GM23248 (cell line): ENCODE measurements at places on chromosomes 7 and 10. TPM values are rescaled to one million over a fixed set of nuclear protein-coding genes. Genes with fewer than 3 reads are reported as not detected.

DNA sequence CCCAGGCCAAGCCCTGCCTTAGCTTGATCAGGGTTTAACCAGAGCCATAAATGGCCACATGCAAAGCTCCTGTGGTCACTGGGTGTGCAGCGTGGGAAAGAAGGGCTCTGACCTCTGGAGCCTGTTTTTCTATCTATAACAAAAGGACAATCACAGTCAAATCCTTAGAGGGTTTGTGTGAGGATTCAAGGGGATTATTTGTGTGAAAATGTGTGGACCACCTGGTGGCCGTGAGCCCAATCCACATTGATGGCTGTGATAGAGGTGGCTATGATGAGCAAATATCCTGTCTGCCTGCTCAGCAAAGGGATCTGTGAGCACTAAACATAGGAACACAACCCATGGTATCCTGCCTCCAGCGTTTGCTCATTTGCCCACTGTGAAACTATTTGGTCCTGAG, 107.1 kb downstream of the C10orf90 start:
- H3K27ac ChIP-seq, result no peak overlapping the region
- DNase-seq, result no peak
- H3K4me3 ChIP-seq, result no peak overlapping the region
- no peaks in the 10 kb centered on the region for H3K27me3 ChIP-seq
- H3K4me1 ChIP-seq, result no peaks in the 10 kb centered on the region; the same call in 1 of the 2 replicates

- no peaks in the 10 kb centered on the region for H3K36me3 ChIP-seq
- peak overlapping the region; percentile 53; the same call in 1 of the 2 replicates for H3K27ac ChIP-seq
- H3K4me1 ChIP-seq, result peaks cover 17% of the 10 kb centered on the region
- no peak for DNase-seq
- no peak overlapping the region for H3K4me3 ChIP-seq
Observed at GRCh38 chr10:33422471-33423153, 88.1 kb upstream of the NRP1 start.

- no peaks in the 10 kb centered on the region for H3K36me3 ChIP-seq
- no peak overlapping the region for H3K27ac ChIP-seq
- DNase-seq, result no peak
- no peak overlapping the region for H3K4me3 ChIP-seq
- H3K4me1 ChIP-seq, result peaks cover 6% of the 10 kb centered on the region; the same call in 1 of the 2 replicates
Observed at GRCh38 chr7:130627775-130628174, 40.8 kb downstream of the COPG2 start.

The SMARCD3 gene
- 32.2 and 34.0 TPM in 2 replicates for total RNA-seq

DNA sequence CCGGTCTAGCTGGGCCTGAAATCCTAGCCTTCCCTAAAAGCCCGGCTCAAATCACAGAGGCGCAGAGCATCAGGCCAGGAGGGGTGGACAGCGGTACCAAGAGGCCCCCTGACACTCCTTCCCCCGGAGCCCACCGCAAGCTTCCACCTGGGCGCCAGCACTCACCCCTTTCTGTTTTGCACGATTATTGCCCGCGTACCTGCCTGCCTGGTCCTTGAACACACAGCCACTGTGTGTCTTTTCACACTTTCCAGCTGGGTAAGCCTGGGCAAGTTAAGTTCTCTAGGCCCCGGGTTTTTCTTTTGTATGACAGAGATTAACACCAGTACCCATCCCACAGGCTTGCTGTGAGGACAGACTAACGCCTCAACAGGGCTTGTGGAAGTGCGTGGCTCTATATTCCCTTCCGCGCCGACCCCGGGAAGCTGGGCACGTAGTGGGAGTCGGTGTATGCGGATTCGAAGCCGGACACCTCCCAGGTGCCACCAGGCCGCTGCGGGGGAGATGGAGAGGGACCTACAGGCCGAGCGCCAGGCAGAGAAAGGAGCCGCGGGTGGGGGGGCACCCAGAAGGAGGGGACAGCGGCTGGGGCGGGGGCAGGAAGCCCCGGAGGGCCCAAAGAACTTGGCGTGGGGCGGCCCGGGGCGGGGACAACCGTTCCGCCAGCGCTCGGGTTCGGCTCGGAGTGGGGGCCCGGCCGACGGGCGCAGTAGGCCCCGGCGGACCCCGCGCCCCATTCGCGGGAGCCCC, 792 bp downstream of the ZNF746 start:
- H3K27ac ChIP-seq, result peak overlapping the region; percentile 69
- no peaks in the 10 kb centered on the region for H3K27me3 ChIP-seq
- peaks cover 16% of the 10 kb centered on the region for H3K4me1 ChIP-seq

GRCh38 chr7:129169686-129170440, 18.6 kb upstream of the SMO start:
- no peak overlapping the region for H3K27ac ChIP-seq
- 0 out of 2 replicates have a peak, but pooled peaks cover 6% of the 10 kb centered on the region for H3K27me3 ChIP-seq
- no peaks in the 10 kb centered on the region for H3K36me3 ChIP-seq

GRCh38 chr7:20190560-20191390, 26.4 kb downstream of the MACC1 start:
- no peak overlapping the region for H3K27ac ChIP-seq
- H3K4me1 ChIP-seq, result no peaks in the 10 kb centered on the region
- no peaks in the 10 kb centered on the region for H3K27me3 ChIP-seq
- no peak overlapping the region for H3K4me3 ChIP-seq

DNA sequence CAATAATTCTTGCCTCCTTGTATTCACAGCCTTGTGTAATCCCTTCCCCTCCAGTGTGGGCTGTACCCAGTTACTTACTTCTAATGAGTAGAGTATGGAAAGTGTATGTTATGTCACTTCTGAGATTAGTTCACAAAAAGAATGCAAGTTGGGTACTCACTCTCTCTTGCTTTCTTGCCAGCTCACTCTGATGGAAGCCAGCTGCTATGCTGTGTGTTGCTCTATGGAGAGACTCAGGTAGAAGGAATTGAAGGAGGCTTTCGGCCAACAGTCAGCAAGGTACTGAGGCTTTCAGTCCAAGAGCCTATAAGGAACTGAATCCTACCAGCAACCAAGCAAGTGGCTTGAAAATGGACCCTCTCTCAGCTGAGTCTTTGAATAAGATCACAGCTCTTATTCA, 9.7 kb upstream of the BICC1 start:
- H3K36me3 ChIP-seq, result no peaks in the 10 kb centered on the region
- no peak overlapping the region for H3K27ac ChIP-seq
- peaks cover 12% of the 10 kb centered on the region; the same call in 1 of the 2 replicates for H3K4me1 ChIP-seq
- peak; percentile 24 for DNase-seq
- H3K4me3 ChIP-seq, result no peak overlapping the region

GRCh38 chr7:112135815-112136214, 70.4 kb downstream of the DOCK4 start:
- H3K27ac ChIP-seq, result no peak overlapping the region
- H3K4me1 ChIP-seq, result no peaks in the 10 kb centered on the region
- DNase-seq, result no peak
- no peak overlapping the region for H3K4me3 ChIP-seq
- H3K27me3 ChIP-seq, result no peaks in the 10 kb centered on the region

The ITIH5 gene
- not detected in 2 replicates for total RNA-seq

- no peak overlapping the region for H3K27ac ChIP-seq
- H3K4me3 ChIP-seq, result no peak overlapping the region
- H3K27me3 ChIP-seq, result no peaks in the 10 kb centered on the region
- no peak for DNase-seq
Observed at GRCh38 chr7:1103009-1103788, 15.3 kb downstream of the GPER1 start.

GRCh38 chr10:52677086-52677485, 95.5 kb downstream of the MBL2 start:
- peak; percentile 24 for DNase-seq
- no peak overlapping the region for H3K27ac ChIP-seq
- H3K4me1 ChIP-seq, result peaks cover 17% of the 10 kb centered on the region
- H3K36me3 ChIP-seq, result no peaks in the 10 kb centered on the region
- no peak overlapping the region; the same call in 1 of the 2 replicates for H3K4me3 ChIP-seq
- no peaks in the 10 kb centered on the region for H3K27me3 ChIP-seq

DNA sequence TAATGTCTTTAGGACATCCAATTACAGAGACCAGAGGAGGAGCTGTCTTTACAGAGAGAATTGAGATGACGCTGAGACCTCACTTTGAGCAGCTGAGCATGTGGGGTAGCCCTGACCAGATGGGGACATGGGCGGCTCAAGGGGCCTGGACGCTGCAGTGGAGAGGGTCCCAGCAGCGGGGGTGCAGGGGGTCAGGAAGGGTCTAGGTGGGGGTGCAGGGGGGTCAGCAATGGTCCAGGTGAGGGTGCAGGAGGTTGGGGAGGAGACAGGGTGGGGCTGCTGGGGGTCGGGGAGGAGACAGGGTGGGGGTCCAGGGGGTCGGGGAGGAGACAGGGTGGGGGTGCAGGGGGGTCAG, 43.2 kb upstream of the CFAP46 start:
- no peaks in the 10 kb centered on the region for H3K36me3 ChIP-seq
- H3K27ac ChIP-seq, result no peak overlapping the region
- DNase-seq, result no peak
- H3K4me1 ChIP-seq, result no peaks in the 10 kb centered on the region; the same call in 1 of the 2 replicates
- no peaks in the 10 kb centered on the region for H3K27me3 ChIP-seq

The CNPY1 gene
- total RNA-seq, result not detected in 2 replicates

The HTR5A gene
- not detected in 2 replicates for total RNA-seq

DNA sequence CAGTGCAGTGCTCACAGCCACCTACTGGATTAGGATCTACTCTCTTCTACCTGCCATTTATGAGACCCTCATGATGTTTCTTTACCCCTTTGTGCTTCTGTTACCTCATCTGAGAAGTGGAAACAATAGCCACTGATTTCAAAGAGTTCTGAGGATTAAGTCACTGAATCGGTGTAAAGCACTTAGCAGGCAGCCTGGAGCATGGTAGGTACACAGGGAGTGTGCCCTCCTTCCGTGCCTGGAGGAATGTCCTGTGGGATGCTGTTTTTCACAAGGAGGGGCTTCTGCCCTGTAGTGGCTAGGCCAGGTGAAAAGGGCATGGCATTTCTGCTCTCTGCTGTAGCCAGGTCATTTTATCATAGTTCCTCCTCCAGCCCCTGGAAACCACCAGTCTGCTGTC, 44.6 kb upstream of the C10orf120 start:
- no peak overlapping the region for H3K27ac ChIP-seq
- H3K4me3 ChIP-seq, result no peak overlapping the region
- no peak for DNase-seq
- no peaks in the 10 kb centered on the region for H3K4me1 ChIP-seq

The ARHGAP22 gene
- 44.4 and 46.0 TPM in 2 replicates for total RNA-seq

- H3K4me3 ChIP-seq, result no peak overlapping the region
- peaks cover 20% of the 10 kb centered on the region; the same call in 1 of the 2 replicates for H3K36me3 ChIP-seq
- H3K4me1 ChIP-seq, result no peaks in the 10 kb centered on the region
- no peak for DNase-seq
Observed at GRCh38 chr10:87723500-87723899, 63.8 kb downstream of the PAPSS2 start.

DNA sequence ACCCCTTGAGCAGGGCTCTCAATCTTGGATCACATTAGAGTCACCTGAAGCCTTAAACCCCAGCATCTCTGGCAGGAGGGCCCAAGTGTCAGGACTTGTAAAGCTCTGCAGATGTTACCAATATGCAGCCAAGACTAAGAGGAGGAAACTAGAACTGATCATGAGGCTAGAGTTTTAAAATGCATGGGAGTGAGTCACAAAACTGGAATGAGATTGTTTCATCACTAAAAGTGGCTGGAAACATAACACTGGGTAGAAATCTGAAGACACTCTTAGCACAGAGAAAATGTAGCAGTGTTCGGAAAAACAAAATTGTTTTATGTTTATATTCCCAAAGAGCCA, 63.3 kb upstream of the GHITM start:
- no peaks in the 10 kb centered on the region for H3K36me3 ChIP-seq
- H3K27ac ChIP-seq, result peak overlapping the region; percentile 34
- H3K27me3 ChIP-seq, result no peaks in the 10 kb centered on the region
- peak; percentile 82 for DNase-seq

DNA sequence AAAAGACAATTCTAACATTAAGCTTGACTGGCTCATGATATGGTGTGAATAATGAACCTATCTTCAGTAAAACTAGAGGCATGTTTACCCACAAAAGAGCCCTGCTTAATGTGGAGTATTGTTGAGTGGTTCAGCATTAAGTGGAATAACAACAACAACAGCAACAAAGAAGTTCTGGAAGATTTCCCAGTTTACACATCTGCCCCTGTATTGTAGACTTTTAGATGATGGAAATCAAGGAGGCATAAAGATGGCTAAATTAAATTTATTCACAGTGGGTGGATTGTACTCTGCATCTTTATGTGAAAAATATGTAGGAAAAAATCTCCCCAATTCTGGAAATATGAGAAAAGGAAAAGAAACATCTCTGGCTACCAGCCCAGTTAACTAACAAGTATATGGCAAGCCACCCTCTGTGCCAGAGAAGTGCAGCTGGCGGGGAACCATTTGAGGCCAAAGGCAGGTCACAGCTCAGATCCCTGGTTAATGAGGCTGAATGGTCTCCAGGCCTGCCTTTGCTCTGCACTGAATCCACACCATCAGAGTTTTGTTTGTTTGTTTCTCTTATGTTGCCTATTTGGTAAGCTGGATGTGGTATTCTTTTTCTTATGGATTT, 186.0 kb downstream of the SEMA3D start:
- H3K4me3 ChIP-seq, result no peak overlapping the region
- no peak for DNase-seq
- H3K36me3 ChIP-seq, result no peaks in the 10 kb centered on the region
- no peak overlapping the region for H3K27ac ChIP-seq
- H3K4me1 ChIP-seq, result peaks cover 11% of the 10 kb centered on the region; the same call in 1 of the 2 replicates

GRCh38 chr10:8539056-8539455, 484.6 kb downstream of the GATA3 start:
- no peak overlapping the region for H3K4me3 ChIP-seq
- H3K4me1 ChIP-seq, result no peaks in the 10 kb centered on the region
- H3K27ac ChIP-seq, result no peak overlapping the region

DNA sequence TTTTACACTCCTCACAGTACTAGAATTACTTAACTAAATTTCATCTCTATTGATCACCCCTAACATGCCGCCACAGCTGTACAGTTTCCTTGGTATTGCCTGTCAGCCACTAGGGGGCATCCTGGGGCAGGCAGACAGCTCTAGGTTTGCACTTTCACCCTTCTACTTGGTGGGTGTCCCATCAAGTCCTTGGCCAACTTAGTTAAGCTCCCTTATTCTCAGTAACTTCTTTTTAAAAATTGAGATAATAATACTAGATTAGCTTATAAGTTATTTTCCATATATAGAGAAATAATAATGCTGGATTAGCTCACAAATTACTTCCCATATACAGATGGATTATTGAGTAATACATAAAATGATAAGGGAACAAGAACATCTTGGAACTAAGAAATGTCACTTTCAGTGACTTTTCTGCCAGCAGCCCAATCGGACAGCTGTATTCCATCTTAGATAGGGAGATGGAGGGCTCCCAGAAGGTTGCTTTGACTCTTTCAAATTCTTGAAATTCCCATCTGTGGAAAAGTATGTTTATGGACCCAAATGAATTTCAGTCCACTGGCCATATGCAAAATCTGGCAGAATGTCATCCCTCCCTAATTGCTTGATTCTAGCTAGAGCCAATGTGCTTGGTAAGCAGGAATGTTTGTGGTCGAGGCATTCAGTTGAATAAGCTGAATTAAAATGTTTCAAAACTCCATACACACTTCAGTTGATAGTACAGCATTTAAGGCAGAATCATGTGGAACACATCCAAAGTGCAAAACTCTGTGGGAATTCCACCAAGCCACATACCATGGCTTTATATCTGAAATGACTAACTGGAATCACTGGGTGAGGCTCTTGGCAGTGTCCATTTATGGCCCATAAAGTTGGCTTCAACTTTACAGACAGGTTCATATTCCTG, 309.7 kb downstream of the CSTF2T start:
- peak overlapping the region; percentile 15; the same call in 1 of the 2 replicates for H3K27ac ChIP-seq
- DNase-seq, result peak; percentile 95
- no peaks in the 10 kb centered on the region for H3K36me3 ChIP-seq
- no peaks in the 10 kb centered on the region for H3K27me3 ChIP-seq
- H3K4me3 ChIP-seq, result no peak overlapping the region

- DNase-seq, result no peak
- H3K36me3 ChIP-seq, result no peaks in the 10 kb centered on the region
- no peak overlapping the region for H3K4me3 ChIP-seq
- H3K27ac ChIP-seq, result no peak overlapping the region
- H3K27me3 ChIP-seq, result no peaks in the 10 kb centered on the region
Observed at GRCh38 chr7:33425395-33425794, 296.0 kb downstream of the BBS9 start.

The EFCAB10 gene
- total RNA-seq, result not detected in 2 replicates
